ENCODE measurements at places on chromosomes 4 and X.

DNA sequence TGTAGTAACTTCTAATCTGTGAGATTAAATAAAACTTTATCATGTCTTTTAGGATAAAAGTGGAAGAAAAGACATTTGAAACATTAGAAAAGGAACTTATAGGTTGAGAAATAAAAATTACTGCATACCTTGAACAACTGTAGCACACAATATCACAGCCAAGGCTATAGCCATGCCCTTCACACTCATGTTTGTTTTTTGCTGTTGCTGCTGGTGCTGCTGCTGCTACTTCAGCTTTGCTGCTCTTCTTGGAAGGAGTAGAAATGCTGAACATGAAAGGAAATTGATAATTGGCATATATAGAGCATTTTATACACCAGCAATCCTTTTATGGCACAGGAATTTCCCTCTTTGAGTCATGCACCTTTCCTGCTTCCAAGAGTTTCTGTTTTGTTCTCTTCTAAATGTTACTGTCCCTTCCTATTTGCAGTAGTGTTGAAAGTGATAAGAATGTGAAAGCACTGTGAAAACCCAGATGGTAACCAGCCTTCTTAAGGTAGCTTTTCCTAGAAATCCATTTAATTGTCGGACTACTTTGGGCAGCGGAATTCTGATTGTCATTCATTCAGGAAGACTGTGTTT lies at the start of gene CXCL11:
Gene CXCL11 (minus strand): TSS at position 272 of the 582 bp plus-strand sequence. CDS start 83 bp downstream, at position 189.
- DNase-seq, result no peak

DNA sequence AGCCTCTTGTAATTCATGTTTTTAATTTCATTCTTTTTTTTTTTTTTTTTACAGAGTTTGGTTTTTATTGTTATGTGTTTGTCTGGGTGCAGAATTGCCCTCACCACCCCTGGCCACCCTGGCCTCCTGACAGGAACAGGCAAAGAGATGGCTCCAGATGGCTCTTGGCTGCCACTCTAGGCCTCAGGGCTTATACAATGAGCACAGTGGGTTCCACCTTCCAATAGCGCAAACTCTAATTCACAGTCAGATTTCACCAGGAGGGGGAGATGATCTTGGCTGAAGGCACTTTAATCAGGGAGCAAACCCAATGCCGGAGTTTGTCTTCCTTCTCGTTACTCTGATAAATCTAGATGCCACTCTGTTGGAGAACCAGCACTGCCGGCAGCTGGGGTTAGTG lies 24.8 kb downstream of the CPE start:
- DNase-seq, result no peak

DNA sequence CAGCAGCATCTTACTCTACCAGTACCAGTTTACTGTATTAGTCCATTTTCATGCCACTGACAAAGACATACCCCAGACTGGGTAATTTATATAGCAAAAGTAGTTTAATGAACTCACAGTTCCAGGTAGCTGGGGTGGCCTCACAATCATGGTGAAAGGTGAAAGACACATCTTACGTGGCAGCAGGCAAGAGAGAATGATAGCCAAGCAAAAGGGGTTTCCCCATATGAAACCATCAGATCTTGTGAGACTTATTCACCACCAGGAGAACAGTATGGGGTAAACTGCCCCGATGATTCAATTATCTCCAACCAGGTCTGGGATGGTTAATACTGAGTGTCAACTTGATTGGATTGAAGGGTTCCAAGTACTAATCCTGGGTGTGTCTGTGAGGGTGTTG lies 69.3 kb downstream of the YIPF6 start:
- no peak for DNase-seq

DNA sequence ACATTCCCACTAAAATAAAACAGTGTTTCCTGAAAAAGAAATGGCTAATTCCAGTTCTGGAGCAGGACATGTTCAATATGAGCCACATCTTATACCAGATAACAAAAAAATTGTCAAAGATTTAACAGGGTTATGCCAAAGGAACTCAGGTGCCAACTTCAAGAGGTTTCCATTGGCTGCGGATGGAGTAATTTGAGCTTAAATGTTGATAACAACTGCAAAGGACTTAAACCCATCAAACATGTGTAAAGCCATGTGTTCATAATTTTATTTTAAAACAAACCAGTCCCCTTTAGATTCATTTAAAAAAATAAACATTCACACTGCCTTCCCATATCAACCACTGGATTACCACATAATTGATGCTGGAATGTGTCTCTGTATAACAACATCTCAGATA lies 156.4 kb upstream of the PCDH18 start:
- DNase-seq, result no peak
